B cell (primary cell): ENCODE measurements at places on chromosomes 4 and X.

- no peak overlapping the region for H3K4me3 ChIP-seq
- DNase-seq: no peak
- no peaks in the 10 kb centered on the region for H3K27me3 ChIP-seq
- no peaks in the 10 kb centered on the region for H3K4me1 ChIP-seq
These were observed 1.6 kb downstream of the HTRA3 start for GRCh38 chr4:8270912-8271815.

- H3K4me1 ChIP-seq: no peaks in the 10 kb centered on the region
- H3K36me3 ChIP-seq: no peaks in the 10 kb centered on the region
- no peak overlapping the region for H3K4me3 ChIP-seq
- no peaks in the 10 kb centered on the region for H3K27me3 ChIP-seq
- no peak for DNase-seq
- H3K27ac ChIP-seq: no peak overlapping the region
These were observed 112.9 kb upstream of the VCX start for GRCh38 chrX:7730071-7730470.

GRCh38 chrX:47321386-47321785 is 49.0 kb upstream of the ZNF157 start:
- H3K4me1 ChIP-seq: no peaks in the 10 kb centered on the region
- H3K27ac ChIP-seq: no peak overlapping the region
- no peak overlapping the region for H3K4me3 ChIP-seq
- H3K27me3 ChIP-seq: no peaks in the 10 kb centered on the region
- H3K36me3 ChIP-seq: no peaks in the 10 kb centered on the region

DNA sequence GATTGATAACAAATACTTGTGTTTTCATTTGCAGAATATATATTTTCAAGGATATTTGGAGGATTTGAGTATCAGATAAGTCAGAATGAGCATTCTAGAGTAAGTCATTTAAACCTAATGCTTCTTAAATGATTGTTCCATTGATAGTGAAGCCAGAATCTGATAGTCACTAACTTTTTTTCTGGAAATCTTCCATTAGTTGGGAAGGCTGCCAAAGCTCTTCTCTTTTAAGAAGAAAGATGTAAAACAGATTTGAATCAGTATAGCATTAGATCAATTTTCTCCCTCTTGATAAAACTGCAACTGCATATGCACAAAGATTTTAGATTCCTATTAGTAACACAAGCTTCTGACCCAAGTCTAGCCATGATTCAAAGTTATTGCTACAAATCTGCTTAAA is 256.7 kb downstream of the SPOCK3 start:
- no peak overlapping the region for H3K27ac ChIP-seq
- no peak for DNase-seq
- no peak overlapping the region for H3K4me3 ChIP-seq
- no peaks in the 10 kb centered on the region for H3K4me1 ChIP-seq

DNA sequence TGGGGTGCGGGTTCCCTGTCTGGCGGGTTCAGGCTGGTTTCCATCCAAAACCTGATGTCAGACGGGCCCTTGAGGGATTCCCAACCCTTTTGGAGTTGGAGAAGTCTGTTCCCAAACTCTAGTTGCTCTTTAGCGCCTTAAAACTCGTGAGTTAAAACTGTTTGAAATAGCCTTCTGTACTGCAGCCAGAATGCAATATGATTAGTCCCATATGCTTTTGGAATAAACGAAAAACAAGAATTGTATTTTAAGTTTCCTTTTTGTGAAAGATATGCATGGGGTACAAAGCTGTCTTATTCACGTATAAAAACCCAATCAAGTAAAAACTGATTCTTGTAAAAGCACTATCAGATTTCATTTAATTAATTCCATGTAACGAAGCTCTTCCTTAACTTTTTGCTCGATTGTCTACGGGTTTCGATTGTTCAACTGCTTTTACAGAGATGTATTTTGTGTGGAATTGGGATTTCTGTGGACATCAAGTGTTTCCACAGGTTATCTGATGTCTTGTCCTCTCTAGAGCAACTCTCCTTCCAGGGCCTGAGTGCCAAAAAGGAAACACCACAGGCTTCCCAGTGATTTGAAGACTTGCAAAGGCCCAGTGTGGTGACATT is 49.5 kb downstream of the CLDN34 start:
- DNase-seq: no peak
- H3K27me3 ChIP-seq: no peaks in the 10 kb centered on the region
- no peak overlapping the region for H3K27ac ChIP-seq
- H3K4me1 ChIP-seq: peaks cover 11% of the 10 kb centered on the region

GRCh38 chr4:69056921-69057550 is 39.2 kb upstream of the UGT2B7 start:
- H3K27ac ChIP-seq: no peak overlapping the region
- no peaks in the 10 kb centered on the region for H3K27me3 ChIP-seq
- H3K4me3 ChIP-seq: no peak overlapping the region

- H3K4me3 ChIP-seq: no peak overlapping the region
- H3K4me1 ChIP-seq: no peaks in the 10 kb centered on the region
- H3K27ac ChIP-seq: no peak overlapping the region
- DNase-seq: no peak
- H3K27me3 ChIP-seq: no peaks in the 10 kb centered on the region
These were observed 170.6 kb upstream of the EDNRA start for GRCh38 chr4:147310312-147310711.

- no peaks in the 10 kb centered on the region for H3K4me1 ChIP-seq
- no peak overlapping the region for H3K4me3 ChIP-seq
- H3K27me3 ChIP-seq: no peaks in the 10 kb centered on the region
- no peak for DNase-seq
- no peak overlapping the region for H3K27ac ChIP-seq
These were observed 93.4 kb downstream of the TENT5D start for GRCh38 chrX:80513625-80514024.

GRCh38 chr4:139530833-139531427 is 25.1 kb downstream of the SETD7 start:
- H3K4me3 ChIP-seq: no peak overlapping the region
- DNase-seq: peak; percentile 66
- no peaks in the 10 kb centered on the region for H3K36me3 ChIP-seq
- H3K27me3 ChIP-seq: no peaks in the 10 kb centered on the region
- no peak overlapping the region for H3K27ac ChIP-seq

- no peak for DNase-seq
- no peaks in the 10 kb centered on the region for H3K36me3 ChIP-seq
- no peak overlapping the region for H3K4me3 ChIP-seq
These were observed 30.8 kb downstream of the FRMPD3 start for GRCh38 chrX:107480272-107480671.

DNA sequence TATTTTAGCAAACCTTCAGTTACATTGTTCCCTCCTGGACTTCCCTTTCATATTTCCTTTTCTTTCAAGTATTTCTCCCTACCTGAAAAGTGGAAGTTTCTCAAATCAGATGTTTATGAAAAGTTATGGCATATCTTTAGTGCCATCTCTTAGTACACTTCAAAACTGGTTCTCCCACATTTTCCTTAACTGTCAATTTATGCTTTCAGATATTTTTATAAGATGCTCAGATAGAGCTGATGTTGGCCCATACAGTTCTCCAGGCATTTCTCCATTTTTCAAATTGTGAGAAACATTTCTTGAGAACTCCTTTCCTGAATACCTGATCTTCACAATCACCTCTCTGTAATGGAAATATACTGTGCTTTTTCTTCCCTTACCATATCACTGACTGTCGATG is 32.5 kb upstream of the AP1AR start:
- no peak for DNase-seq
- no peaks in the 10 kb centered on the region for H3K27me3 ChIP-seq
- no peaks in the 10 kb centered on the region for H3K36me3 ChIP-seq
- H3K4me3 ChIP-seq: no peak overlapping the region
- no peak overlapping the region for H3K27ac ChIP-seq

DNA sequence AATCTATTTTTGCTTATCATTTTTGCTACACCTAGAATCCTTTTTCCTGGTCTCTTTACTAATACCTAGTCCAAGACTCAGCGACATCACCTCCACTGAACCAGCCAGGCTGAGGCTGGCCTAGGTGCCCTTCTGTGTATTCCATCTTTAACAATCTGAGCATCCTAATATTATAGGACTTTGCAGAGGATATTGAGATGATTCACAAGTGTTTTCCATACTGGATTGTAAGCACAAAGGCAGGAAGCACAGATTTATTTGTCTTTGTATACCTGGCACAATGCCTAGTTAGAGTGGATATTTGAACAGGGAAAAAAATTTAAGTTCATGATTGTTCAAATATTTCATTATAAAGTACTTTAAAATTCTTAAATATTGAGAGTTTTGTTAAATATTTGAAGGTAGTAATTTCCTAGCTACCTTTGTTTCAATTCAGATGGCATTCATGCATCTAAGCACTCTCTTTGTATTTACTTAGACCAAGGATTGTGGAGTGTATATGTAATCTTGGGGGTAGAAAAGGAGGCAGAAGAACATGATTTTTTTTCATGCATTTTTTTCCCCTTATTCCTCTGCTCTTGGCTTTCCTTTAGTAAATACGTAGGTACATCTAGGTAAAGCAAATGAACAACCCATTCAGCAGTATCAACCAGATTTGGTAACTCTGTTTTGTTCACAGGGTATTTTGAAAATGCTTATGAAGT is 18.4 kb downstream of the SMARCA5 start:
- no peaks in the 10 kb centered on the region for H3K4me1 ChIP-seq
- H3K27me3 ChIP-seq: no peaks in the 10 kb centered on the region

DNA sequence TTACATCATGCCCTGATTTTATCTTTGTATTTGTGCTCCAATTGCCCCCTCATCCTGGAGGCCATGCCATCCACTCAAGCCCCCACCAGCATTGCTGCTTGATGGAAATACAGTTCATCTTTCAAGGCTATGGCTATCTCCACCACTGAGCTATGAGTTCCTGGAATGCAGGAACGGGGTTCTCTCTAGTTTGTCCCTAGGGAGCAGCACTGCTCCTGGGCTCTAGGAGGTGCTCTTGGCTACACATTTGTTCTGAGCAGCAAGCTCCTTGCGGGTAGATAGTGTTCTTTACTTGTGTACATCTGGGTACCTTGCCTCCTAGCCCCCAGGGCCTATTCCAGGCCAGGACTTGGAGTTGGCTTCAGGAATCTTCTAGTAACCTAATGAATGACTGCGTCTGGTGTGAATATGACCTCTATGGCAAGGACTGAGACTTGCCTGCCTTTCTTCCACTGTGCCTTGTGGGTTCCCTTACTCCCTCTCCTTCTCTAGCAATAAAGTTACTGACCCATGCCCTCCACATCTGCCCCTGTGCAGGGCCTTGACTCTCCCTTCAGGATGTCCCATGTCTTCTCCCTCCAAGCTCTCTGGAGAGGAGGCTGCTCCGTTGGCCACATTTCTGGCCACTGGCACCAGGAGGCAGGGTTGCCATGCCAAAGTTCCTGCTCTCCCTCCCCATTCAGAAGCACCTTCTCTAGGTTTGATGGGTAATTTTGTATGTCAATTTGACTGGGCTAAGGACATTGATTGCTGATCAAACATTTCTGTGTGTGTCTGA is 7.6 kb downstream of the CITED1 start:
- no peaks in the 10 kb centered on the region for H3K4me1 ChIP-seq
- H3K27me3 ChIP-seq: peaks cover 8% of the 10 kb centered on the region
- no peak overlapping the region for H3K4me3 ChIP-seq
- H3K27ac ChIP-seq: no peak overlapping the region
- no peaks in the 10 kb centered on the region for H3K36me3 ChIP-seq

GRCh38 chr4:21964762-21965319 is 16.3 kb upstream of the KCNIP4 start:
- no peaks in the 10 kb centered on the region for H3K36me3 ChIP-seq
- H3K27ac ChIP-seq: no peak overlapping the region
- H3K4me1 ChIP-seq: no peaks in the 10 kb centered on the region
- H3K4me3 ChIP-seq: no peak overlapping the region
- no peak for DNase-seq

- no peaks in the 10 kb centered on the region for H3K27me3 ChIP-seq
- H3K4me3 ChIP-seq: no peak overlapping the region
- H3K4me1 ChIP-seq: no peaks in the 10 kb centered on the region
- H3K27ac ChIP-seq: no peak overlapping the region
- no peaks in the 10 kb centered on the region for H3K36me3 ChIP-seq
These were observed 34.5 kb downstream of the PALLD start for GRCh38 chr4:168531305-168531704.

DNA sequence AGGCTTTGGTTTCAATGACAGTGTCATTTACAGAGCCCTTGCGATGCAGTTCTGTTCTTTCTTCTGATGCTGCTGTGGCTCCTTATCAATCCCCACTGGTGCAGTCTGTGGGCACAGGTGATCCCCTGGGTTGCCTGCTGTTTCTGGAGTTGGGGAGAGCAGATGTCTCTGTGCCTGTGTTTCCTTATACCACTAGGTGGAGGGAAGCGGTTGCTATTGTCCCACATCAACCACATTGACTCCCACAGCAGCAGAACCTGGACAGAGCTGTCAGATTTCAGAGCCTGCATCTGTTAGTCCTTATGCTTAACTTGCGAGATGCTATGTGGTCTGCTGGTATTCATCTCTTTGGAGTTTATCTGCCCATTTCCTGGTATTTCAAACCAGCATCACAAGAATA is 57.7 kb downstream of the NEIL3 start:
- no peak for DNase-seq
- H3K4me3 ChIP-seq: no peak overlapping the region
- no peaks in the 10 kb centered on the region for H3K36me3 ChIP-seq
- H3K27me3 ChIP-seq: no peaks in the 10 kb centered on the region
- H3K27ac ChIP-seq: no peak overlapping the region

- no peak for DNase-seq
- H3K4me1 ChIP-seq: no peaks in the 10 kb centered on the region
- no peaks in the 10 kb centered on the region for H3K27me3 ChIP-seq
- H3K4me3 ChIP-seq: no peak overlapping the region
These were observed 892.3 kb upstream of the NDST4 start for GRCh38 chr4:116005806-116006088.
